ENCODE measurements at places on chromosomes 3 and 15. TPM values are rescaled to one million over a fixed set of nuclear protein-coding genes. Genes with fewer than 3 reads are reported as not detected.

CLEC3B gene
- 284 TPM for polyA plus RNA-seq

CA12 gene
- 242 TPM for polyA plus RNA-seq

GRCh38 chr3:55270976-55271375, 216.1 kb downstream of the WNT5A start:
- DNase-seq, result no peak

- DNase-seq, result peak; percentile 85
Observed at GRCh38 chr3:184380185-184380626, 352 bp downstream of the CHRD start.

DNA sequence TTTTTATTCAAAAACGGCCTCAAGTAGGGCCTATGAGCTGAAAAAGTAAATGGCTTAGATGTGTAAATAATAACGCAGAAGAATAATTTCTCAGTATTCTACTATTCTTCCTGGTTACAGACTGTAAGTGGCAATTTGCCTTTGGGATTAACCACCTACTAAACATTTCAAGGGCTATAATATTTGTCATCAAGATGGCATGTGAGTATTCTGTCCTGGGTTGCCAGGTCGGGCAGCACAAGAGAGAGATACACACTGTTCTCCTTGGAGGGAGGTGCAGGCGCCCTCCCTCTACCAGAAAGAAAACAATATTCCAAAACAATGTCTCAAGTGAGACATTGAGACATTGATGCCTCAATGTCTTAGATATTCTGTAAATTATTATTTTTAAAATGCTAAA, 278.4 kb downstream of the OCA2 start:
- DNase-seq, result no peak

DNA sequence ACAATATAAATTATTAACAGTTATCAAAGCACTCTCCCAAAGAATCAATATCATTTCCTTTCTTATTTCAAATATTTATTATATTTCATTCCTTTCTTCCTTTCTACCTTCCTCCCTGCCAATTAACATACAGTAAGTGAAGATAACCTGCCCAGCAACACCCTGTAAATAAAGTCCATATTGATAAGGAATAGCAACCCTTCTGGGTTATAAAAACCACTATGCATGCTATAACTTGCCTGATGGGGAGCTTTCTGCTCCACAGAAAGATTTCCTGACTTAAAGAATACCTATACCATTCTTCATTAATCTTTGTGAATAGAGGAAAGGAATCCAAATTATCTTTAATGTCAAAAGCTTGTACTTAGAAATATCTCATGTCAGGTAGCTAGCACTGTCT, 166.5 kb downstream of the ISL2 start:
- no peak for DNase-seq

GRCh38 chr3:114308830-114309229, 15.0 kb downstream of the TIGIT start:
- DNase-seq, result no peak

Measured in kidney (tissue), 22 donors.